ENCODE measurements at places on chromosomes 5 and 9.

DNA sequence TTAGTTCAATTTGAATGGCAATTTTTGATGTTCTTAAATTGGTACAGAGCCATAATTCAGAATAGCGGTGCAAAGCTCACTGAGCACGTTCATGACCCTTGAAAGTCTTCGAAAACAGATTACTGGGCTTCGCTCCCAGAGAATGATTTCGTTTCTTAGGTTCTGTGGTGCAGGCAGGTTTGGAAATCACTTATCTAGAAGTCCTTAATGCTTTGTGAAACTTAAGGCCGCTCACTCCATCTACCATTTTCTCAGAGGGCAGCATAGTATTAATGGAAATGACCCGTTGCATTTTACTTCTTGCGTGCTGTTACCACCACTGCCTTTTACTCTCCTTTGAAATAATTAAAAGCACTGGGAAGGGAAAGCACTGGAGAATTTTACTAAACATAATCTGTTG, 2.9 kb upstream of the MAT2B start:
- peak; percentile 33 for DNase-seq

DNA sequence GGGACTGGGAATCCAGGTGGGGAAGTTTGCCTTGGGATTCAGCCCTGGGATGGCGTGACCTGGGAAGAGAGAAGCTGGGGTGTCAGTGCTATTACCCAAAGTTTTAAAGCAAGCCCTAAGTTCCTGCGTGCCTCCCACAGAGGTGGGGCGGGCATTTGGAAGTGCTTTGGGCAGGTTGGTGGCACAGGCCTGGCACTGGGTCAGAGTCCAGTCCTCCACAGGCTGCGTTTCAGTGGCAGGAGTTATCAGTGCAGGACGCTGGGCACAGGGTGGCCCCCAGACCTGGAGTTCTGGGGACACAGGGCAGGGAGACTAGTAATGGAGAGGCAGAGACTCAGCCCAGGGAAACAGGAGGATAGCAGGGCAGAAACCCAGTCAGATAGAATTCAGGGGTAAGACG, 147.2 kb downstream of the MAST4 start:
- DNase-seq: no peak

- no peak for DNase-seq
These were observed at the start of gene GRIA1 for GRCh38 chr5:153490118-153491037. Gene GRIA1, plus strand, starts transcription at chr5:153490670.

DNA sequence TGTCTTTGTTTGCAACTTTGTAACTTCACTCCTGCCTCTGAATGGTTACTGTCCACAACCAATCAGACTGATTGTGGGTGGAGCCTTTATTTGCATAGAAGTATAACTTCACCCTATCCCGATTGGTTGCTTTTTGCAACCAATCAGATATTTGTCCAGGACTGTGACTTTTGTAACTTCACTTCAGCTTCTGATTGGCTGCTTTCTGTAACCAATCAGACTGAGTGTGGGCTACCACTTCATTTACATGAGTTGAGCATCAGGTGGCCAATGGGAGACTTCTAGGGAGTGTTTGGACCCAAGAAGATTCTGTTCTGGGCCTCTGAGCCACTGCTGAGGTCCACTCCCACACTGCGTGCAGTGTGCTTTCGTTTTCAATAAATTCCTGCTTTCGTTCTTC, 1810.7 kb upstream of the CDH6 start:
- no peak for DNase-seq

DNA sequence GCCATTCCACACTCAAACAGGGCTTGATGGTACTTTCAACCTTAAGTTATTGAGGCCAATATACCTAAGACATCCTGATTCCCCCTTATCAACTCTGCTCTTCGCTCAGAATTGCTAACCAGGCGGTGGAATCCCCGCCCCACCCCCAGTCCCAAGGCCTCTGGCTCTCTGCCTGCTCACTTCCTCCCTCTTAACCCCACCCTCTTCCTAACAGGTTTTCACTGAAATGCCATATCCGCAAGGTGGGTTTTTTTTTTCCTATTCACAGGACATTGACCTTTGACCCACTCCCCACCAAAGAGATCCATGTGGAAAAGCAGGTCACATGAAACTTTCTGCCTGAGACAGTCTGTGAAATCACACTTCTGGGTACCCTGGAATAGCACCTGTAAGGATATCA, 66.6 kb upstream of the IFNK start:
- peak; percentile 72 for DNase-seq

DNA sequence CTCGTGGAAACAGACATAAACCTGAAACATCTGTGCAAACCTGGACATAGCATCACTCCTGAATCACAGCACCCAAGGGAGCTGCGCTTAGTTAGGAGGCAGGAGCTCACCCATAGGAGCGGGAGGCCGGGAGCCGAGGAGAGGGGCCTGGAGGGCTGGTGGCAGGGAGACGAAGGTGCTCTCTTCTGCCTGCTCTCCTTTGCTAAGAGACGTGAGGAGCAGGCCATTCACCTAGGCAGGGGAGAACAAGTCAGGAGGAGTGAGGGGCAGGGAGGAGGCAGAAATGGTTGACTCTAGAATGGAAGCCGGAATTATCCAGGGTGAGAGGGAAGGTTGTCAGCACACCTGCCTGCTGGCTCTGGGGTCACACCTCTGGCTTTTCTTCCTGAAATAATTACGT, 398.4 kb upstream of the IRX2 start:
- DNase-seq: no peak

- DNase-seq: peak; percentile 45
These were observed at the start of gene PCDHGB2 for GRCh38 chr5:141359790-141360426. Gene PCDHGB2, plus strand, starts transcription at chr5:141359994. Its CDS starts 142 bp downstream, at chr5:141360136.

DNA sequence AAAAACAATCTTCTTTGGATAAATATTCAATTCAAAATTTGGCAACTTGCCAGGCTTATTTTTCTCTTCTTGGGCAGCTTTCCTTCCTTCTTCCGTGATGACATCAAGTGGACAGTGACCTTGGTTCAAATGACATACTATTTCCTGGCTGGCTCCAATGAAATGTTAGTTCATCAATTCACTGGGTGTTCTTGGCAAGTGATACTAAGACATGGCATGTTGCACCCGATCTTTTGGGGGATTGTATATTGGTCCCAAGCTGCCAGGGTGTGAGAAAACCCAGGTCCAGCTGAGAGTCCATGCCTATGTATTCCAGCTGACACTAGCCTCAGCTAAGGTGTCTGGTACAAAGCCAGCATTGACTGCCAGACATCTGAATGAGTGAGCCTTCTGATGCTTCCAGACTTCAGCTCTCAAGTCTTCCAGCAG, 252.9 kb downstream of the MAT2B start:
- no peak for DNase-seq

GRCh38 chr5:157858527-157859226, at the start of gene CLINT1:
Gene CLINT1, minus strand, starts transcription at chr5:157859145. Its CDS starts 175 bp downstream, at chr5:157858970.
- DNase-seq: peak; percentile 94
